ENCODE measurements at places on chromosomes 13 and 19.
A peak's percentile ranks its signal among the peaks of the same experiment; 100 is the strongest.

DNA sequence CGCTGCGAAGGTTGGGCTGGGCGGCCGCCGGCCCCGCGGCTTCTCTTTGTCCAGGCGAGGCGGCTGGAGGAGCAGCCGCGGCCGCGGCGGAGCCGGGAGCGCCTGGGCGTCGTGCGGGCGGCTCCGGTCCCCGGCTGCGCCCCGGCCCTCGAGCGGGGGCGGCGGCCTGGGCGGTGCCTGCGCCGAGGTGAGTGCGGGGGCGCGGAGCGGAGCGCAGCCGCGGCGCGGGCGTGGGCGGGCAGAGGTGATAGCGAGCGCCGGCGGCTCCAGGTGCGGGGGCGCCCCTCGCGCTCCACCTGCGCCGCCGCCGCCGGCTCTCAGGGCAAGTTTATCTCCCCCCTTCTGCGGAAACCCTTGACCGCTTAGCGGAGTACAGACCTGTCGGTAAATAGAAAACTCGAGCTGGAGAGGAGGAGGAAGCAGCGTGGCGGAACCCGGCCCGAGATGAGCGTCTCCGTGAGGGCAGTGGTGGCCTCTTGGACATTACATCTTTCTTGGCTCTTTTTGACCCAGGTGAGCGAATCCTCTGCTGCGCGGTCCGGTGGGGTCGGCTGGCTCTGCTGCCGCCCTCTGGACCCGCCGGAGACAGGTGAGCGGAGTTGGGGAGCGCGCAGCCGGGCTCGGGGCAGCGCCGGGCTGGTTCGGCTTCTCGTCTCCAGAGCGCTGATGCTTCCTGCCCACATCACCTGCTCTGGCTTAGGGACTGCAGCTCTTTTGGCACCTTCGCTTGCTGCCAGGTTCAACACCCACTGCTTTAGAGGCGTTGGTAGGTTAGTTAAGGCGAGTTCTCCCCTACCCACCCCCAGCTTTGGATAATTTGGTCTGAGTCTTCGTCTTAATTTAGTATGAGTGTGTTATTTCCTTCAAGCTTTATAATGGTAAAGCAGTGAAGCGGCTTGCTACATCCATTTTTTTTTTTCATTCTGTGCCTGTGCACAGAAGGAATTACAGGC, at the start of gene MTUS2:
TSS of gene MTUS2 (plus strand) at position 241 of the 953 bp plus-strand sequence.
- DNase-seq: no peak

- no peak for DNase-seq
Measured at GRCh38 chr19:51082611-51083010, at the start of gene KLK14. KLK14 (minus strand) TSS chr19:51082887; CDS start chr19:51082614, 273 bp downstream.

DNA sequence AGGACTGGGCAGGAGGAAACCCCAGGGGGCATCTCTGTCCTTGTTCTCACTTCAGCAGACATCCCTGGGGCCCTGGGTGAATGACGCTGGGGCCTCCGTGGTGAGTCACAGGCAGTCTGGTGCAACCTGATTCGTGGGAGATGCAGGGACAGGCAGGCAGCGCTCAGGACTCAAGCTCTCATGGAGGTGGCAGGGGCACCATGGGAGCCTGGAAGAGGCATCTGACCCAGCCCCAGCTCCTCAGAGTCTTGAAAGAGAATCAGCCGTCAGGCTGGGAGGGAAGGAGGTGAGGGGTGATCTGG, 14.0 kb upstream of the PTOV1 start:
- DNase-seq: no peak

DNA sequence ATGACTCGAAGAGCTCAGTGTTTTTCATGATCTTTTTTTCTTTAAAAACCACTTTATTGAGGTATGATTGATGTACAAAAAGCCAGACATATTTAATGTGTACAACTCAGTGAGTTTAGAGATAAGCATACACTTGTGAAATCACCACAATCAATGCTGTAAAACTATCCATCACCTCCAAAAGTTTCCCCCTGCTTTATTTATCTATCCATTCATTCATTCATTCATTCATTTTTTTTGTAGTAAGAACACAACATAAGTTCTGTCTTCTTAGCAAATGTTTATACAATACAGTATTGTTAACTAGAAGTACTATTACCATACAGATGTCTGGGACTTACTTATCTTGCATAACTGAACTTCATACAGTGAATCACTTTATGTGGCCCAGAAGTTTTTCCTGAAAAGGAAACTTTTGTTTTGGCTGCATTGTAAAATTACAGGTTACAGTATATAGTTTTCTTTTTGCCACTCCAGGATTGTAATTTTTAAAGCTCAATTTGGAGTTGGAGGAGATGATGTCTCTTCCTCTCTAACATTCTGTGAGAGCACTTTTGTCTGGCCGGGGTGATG, 6.7 kb downstream of the RAP2A start:
- DNase-seq: no peak

GRCh38 chr13:30708541-30708940, 26.8 kb upstream of the ALOX5AP start:
- no peak for DNase-seq

- peak; percentile 61 for DNase-seq
Measured at GRCh38 chr19:42184401-42184861, 33.0 kb downstream of the DEDD2 start.

DNA sequence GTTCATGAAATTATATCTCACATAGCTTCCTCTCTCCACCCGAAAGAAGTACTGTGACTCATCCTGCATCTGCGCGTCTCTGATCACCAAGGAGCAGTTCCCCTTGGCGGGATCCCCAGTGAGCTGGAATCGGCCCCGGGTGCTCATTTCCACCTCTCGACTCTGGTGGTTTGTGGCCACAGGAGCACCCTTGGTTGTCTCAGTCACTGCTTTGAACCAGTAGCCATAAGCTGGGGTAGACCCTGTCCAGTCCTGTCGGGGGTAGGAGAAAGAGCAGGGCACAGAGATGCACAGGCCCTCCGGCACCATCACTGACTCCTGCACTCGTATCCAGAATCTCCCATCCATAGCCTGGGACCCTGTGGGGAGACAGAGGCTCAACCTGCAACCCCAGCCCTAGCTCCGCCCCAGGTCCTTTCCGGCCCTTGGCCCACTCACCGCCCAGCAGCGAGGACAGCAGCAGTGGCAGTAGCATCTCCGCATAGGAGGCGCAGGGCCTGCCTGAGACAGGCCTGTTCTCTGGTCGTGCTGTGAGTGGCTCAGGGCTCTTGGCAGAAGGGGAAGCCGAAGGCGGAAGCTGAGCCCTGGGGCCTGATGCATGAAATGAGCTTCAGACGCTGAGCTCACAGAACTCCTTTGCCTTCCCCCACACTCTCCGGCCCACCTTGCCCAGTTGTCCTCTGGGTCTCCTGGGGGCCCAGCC, at the start of gene SIGLEC10:
TSS of gene SIGLEC10 (minus strand) at position 536 of the 703 bp plus-strand sequence. CDS start at position 475, 61 bp downstream.
- peak; percentile 56 for DNase-seq

- no peak for DNase-seq
Measured at GRCh38 chr19:43644181-43644580, 4.5 kb upstream of the CADM4 start.

DNA sequence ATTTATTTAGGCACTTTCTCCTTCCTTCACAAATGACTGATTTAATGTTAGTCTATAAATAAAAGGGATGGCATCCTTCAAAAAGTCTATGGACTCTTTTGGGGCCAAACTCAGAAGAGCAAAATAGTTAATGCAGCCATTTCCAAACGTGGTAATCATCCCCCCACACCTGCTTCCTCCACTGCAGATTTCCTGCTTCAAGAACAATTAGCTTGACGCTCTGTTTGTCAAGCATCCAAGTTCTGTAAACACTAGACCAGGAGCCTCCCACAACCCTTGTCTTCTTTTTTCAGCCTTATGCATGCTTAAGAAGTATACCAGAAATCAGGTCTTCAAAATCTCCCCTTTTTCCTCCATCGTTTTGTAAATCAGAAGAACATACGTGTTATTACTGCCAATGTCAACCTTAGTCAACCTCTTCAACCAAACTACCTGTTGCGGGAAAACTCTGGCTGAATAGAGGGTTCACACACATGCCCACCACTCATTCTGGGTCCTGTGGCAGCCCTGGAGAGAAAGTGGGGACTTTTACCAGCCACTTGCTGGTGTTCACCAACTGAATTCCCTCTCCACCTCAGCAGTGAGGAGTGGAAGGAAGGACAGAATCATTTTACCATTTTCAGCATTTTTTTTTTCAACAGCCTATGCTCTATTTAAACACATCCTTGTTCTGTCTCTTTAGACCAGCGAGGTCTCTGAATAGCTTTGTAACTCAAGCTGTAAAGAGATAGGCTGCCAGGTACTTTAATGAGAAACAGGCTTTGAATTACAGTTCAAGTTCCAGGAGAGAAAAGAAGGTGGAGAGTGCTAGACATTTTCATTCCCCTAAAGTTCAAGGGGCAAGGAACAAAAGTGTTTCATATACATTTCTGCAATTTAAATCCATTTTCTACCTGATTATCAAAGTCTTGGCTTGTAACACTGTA, 39.1 kb downstream of the EFNB2 start:
- DNase-seq: no peak

GRCh38 chr19:13255041-13255718, 105.0 kb downstream of the IER2 start:
- DNase-seq: no peak

DNA sequence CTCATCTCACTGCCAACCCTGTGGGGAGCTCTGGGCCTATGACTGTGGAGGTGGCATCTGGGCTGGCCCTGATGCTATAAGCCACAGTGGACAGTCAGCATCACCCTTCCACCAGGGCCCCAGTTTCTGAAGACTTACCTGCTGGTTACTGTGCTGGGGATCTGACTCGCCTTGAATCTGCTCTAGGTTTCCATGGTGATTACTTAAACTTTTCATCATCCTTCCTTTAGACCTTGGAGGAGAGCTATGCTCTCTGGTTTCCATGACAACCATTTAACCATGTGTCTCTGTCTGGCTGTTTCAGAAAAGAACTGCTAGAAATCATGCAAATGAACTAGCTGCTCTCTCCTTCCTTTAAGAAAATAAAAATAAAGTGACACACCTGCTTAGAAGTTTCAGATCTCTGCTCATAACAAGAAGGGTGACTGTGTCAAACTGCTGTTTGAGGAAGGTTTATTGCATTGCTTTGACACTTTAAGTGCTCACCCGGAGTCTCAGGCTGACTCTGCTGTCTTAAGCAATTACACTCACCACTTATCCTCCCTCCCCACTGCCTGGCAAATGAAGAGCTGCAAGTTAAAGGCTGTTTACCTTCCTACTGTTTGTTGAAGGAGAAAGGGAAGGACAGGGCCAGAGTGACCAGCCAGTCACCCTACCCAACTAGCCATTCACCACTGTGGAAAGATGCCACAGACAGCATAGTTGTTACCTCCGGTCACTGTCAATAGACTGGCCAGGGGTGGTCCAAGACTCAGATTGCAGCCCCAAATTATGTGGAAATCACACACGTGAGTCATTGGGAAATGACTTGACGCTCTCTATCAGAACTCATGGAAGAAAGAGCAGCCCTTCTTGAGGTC, 87.6 kb downstream of the HSPH1 start:
- DNase-seq: peak; percentile 24

GRCh38 chr13:73421310-73421912, 362.6 kb downstream of the KLF5 start:
- DNase-seq: no peak

DNA sequence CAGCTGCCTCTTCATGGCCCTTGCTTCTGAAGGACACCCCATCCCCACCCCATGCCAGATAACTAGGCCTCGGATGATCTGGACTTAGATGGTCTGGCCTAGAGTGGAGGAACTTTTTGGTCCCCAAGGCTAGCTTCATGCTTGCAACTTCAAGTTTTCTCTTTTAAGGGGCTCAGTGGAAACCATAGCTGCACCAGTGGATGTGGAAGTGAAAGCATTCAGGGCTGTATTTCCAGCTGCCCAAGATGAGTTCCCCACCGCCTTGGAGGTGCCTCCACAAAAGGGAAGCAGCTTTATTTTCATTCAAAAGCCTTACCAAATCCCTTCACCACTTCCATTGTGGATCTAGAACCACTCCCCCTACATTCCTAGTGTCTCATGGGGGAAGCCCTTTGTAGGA, 17.6 kb upstream of the GSX1 start:
- no peak for DNase-seq
